ENCODE measurements at places on chromosomes 16 and 17. TPM values are rescaled to one million over a fixed set of nuclear protein-coding genes. Genes with fewer than 3 reads are reported as not detected.

DNA sequence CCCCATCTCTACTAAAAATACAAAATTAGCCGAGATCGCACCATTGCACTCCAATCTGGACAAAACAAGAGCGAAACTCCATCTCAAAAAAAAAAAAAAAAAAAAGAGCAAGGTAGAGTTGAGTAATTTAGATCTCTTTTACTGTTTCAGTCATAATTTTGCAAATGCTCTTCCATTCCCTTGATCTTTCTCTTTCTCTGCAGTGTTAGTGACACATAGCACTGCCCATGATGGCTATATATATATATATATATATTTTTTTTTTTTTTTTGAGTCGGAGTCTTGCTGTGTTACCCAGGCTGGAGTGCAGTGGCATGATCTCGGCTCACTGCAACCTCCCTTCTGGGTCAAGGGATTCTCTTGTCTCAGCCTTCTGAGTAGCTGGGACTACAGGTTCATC lies 12.2 kb upstream of the PHOSPHO1 start:
- no peaks in the 10 kb centered on the region for H3K36me3 ChIP-seq
- no peak overlapping the region for H3K27ac ChIP-seq
- H3K27me3 ChIP-seq = no peaks in the 10 kb centered on the region
- no peak for DNase-seq
- H3K4me3 ChIP-seq = no peak overlapping the region

- H3K36me3 ChIP-seq = no peaks in the 10 kb centered on the region
- no peak overlapping the region for H3K27ac ChIP-seq
- peaks cover 3% of the 10 kb centered on the region for H3K4me1 ChIP-seq
Observed at GRCh38 chr17:61384692-61385576, 14.7 kb upstream of the TBX2 start.

Gene PLEKHG4
- 91.0 TPM for total RNA-seq

Gene KRT39
- total RNA-seq = not detected

DNA sequence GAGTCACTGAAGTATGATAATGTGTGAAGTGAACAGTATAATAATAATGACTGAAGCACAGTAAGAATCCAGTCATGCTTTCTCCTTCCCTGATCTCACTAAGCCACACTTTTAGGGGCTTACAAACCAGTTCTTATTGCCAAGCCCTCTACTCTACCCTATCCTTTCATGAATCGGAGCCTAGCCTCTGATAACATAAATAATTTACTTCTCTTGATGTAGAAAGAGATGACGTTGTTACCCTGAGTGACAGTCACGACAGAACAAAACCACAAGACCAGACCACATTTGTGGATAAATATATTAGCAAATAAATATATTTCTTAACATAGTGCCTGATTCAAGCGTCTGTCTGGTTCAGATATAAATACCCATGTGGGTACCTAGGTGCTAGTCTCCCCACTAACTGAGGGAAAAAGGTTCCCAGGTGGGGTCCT lies 1.4 kb upstream of the SUPT4H1 start:
- no peak overlapping the region for H3K4me3 ChIP-seq
- H3K27me3 ChIP-seq = no peaks in the 10 kb centered on the region
- no peaks in the 10 kb centered on the region for H3K4me1 ChIP-seq
- peaks cover 10% of the 10 kb centered on the region for H3K36me3 ChIP-seq

GRCh38 chr17:73985466-73986015 lies 217.9 kb upstream of the RPL38 start:
- H3K36me3 ChIP-seq = no peaks in the 10 kb centered on the region
- H3K27me3 ChIP-seq = no peaks in the 10 kb centered on the region
- no peak overlapping the region for H3K4me3 ChIP-seq
- DNase-seq = no peak
- H3K4me1 ChIP-seq = no peaks in the 10 kb centered on the region

DNA sequence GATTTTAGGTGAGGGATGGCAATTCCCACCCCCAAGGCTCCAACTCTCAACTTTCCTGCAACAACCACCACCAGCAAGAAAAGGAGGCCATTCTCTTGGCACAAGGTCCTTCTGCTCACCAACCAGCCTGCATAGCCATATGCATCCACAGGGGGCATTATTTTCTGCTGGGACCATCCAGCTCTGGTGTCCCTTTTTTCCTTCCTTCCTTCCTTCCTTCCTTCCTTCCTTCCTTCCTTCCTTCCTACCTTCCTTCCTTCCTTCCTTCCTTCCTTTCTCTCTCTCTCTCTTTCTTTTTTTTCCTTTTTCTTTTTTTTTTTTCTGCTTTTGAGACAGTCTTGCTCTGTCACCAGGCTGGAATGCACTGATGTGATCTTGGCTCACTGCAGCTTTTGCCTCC lies 21.1 kb upstream of the COX10 start:
- no peak overlapping the region for H3K4me3 ChIP-seq
- H3K36me3 ChIP-seq = no peaks in the 10 kb centered on the region
- H3K4me1 ChIP-seq = no peaks in the 10 kb centered on the region
- H3K27me3 ChIP-seq = no peaks in the 10 kb centered on the region
- H3K27ac ChIP-seq = no peak overlapping the region
- peak; percentile 2 for DNase-seq

Gene PLA2G10
- 1.00 TPM for total RNA-seq

Gene NOD2
- 0.51 TPM for total RNA-seq

All from Caco-2 (cell line).